ENCODE measurements at places on chromosomes 1 and 21.

- no peak for DNase-seq
These were observed 58.2 kb upstream of the KIAA1614 start for GRCh38 chr1:180854456-180854855.

- no peak for DNase-seq
These were observed 779.4 kb downstream of the LTN1 start for GRCh38 chr21:28213261-28213660.

GRCh38 chr21:32314806-32315205 is 16.2 kb downstream of the MRAP start:
- DNase-seq = no peak

- no peak for DNase-seq
These were observed 38.9 kb downstream of the RGSL1 start for GRCh38 chr1:182488803-182489202.

DNA sequence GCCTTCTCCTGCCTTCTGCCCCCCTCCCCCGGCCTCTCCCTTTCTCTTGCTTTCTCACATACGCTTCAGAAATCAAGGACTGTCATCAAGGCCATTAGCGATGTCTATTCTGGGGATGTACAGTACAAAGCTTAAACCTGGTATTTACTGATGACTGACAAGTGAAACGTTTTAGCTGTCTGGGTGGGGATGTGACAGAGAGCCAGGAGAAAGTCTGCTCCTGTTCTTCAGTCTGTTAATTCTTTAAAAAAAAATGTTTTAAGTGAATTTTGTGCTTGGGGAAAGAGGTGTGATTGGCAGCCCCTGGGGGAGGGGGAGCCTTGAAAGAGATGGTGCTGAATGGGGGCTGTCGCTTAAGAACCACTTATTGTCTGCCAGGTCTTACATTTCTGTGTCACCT is 283.0 kb upstream of the PLXNA2 start:
- no peak for DNase-seq

DNA sequence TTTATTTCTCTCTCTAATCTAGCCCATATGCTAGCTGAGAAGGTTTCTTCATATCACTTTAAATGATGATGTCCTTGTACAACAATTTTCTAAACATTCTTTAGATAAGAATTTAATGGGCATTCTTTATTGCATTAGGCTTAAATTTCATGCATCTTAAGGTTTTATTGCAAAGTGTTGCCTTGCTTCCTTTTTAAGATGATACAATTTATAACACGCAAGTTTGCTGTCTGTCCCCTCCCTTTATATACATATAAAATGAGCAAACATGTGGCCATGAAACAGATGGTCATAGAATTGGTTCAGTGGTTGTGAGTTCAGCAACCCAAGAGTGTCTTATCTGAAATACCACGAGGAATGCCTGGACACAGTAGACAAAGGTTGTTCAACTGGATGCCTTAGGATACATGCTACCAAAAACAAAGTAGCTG is 12.1 kb downstream of the NBPF3 start:
- DNase-seq = no peak

DNA sequence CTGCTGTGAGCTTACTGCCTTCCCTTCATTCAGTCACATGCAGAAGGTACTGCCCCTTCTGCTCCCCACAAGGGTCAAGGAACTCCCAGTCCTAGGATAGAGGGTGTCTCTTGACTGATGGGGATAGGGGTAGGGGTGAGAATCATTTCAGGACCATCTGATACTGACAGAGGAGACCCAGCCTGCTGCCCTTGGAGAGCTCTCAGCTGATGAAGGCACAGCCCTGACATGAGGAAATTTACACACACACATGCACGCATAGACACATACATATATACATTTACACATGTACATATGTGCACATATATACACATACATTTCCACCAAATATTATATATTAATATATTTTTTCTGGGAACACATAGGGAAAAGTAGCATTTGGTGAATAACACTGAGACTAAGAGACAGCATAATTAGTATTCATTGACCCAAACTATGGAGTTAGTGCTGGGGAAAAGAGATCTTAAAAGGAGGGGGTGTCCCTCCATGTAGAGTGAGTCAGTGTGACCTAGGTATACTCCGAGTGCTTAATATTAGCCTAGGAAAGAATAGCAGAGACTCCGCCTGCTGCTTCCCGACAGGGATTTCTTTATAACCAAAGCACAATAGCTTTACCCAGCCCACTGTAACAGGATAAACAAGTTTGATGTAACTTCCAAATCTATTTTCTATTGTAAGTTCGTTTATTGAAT is 27.6 kb upstream of the HHAT start:
- DNase-seq = no peak

DNA sequence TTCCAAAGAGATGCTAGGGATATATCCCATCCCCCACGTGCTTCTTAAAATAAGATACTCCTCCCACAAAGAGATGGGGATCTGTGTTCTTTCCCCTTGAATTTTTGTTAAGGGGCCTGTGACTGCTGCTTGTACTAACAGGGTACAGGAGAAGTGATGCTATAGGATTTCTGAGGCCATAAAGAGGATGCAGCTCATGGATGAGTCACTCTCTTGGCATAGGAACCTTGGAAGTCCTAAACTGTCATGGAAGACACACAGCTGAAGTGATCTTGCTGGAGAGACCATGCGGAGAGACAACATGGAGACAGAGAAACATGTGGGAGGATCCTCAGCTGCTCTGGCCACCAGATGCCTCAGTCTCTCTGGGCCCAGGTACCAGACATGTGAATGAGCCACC is 157.2 kb downstream of the S1PR1 start:
- no peak for DNase-seq

DNA sequence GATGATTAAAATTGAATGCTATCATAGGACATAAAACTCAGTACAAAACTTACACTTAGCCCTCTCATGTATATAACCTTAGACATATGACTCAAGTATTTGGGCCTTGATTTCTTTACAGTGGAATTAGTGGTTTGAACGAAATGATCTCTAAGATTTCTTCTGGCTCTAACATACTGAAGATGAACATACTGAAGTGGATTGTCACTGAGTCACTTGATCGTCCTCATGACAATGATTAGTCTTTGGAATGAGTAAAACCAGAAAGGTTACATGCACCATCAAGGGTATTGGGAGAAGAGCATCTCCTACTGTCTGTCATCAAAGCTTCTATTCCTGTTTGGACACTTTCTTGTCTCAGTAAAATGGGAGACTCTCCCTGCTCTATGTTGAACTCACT is 17.4 kb downstream of the FMN2 start:
- no peak for DNase-seq

GRCh38 chr1:157429601-157430240 is 122.6 kb downstream of the FCRL5 start:
- no peak for DNase-seq

DNA sequence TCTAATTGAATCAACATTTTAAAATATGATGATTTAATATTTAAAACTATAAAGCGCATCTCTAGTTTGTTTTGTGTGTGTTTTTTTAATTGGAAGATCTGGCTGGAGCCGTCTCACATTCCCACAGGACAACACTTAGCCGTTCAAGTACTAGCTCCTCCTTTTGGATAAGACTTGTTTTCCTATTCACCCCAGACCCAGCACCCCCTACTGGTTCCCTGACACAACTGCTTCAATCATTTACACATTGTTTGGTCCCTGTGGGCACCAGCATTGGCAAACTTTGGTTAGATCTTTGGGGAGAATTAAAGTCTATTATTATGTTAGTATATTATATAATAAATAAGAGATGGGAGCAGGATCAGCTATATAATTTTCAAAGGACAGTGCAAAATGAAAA is 34.5 kb downstream of the TYW3 start:
- no peak for DNase-seq

DNA sequence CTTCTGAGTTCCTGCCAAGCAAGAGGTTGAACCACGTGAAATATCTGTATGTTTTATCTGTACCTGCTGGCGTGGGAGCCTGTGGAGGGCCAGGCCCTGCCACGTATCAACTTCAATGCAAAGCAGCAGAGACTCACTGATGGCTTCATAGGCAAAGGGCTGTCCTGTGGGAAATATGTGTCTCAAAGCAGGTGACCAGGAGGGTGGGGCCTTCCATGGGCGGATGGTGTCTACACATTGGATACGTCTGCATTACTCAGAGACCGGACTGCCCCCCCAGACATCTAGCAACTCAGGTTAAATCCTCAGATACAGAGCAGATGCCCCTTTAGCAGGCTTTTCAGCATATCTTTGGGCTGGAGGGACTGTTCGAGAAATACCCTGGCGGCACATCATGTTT is 210.8 kb upstream of the C1orf174 start:
- no peak for DNase-seq

DNA sequence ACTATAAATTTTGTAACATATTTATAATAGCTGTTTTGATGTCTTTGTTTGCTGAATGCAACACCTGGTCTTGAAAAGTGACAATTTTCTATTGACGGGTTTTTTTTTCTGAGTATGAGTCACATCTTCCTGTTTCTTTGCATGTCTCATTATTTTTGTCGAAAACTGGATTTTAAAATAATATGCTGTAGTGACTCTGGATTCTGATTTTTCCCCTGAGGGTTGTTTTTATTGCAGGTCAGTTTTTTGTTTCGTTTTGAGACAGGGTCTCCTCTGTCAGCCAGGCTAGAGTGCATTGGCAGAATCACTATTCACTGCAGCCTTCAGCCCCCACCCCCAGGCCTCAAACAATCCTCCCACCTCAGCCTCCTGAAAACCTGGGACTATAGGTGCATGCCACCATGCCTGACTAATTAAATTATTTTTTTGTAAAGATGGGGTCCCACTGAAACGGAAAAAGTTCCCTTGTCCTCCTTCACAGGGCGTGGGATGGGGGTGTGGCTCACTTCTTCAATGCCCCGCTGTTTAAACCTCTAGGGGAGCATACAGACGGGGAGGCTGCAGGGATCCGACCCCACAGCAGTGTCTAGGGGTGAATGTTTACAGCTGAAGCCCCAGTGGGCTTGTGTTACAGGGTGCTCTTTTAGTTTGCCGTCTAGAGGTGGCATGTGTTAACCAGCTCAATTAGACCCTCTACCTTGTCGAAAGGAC is 11.3 kb upstream of the PPIE start:
- DNase-seq = no peak

GRCh38 chr1:212430416-212430815 is 2.3 kb upstream of the NENF start:
- DNase-seq = no peak

DNA sequence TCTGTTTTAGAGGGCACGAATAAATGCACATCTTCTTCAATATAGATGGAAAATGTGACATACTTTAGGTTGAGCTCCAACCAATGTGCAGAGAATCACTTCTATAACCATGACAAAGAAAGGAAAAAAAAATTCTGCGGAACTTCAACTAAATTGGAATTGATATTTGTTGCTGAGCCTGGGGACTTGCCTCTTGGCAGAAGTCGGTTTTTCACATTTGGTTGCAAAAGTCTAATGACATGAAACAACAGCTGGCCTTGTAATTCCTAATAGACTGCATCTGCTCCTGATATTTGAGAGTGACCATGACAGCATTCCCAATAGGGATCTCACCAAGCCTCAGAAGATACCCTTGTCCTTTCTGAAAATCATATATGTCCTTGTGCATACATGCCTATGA is 112.8 kb downstream of the PRRX1 start:
- no peak for DNase-seq

DNA sequence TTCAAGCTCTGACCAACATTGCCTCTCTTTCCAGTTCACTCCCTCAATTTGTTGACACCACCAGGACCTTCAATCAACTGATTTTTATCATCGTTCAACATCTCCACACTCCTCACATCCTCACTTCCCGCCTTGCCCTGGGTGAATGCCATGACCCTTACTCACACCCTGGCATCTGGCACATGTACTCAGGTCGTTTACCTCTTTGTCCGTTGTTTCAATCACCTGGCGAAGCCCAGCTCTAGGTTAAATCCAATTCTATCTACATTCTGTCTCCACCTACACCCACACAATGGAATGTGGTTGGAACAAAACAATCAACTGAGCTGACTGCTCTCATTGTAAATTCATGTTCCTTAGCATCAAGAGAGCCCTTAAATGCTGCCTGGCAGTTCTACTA is 24.2 kb upstream of the TBX15 start:
- DNase-seq = no peak

GRCh38 chr1:16093611-16094010 is 20.2 kb upstream of the FAM131C start:
- no peak for DNase-seq

DNA sequence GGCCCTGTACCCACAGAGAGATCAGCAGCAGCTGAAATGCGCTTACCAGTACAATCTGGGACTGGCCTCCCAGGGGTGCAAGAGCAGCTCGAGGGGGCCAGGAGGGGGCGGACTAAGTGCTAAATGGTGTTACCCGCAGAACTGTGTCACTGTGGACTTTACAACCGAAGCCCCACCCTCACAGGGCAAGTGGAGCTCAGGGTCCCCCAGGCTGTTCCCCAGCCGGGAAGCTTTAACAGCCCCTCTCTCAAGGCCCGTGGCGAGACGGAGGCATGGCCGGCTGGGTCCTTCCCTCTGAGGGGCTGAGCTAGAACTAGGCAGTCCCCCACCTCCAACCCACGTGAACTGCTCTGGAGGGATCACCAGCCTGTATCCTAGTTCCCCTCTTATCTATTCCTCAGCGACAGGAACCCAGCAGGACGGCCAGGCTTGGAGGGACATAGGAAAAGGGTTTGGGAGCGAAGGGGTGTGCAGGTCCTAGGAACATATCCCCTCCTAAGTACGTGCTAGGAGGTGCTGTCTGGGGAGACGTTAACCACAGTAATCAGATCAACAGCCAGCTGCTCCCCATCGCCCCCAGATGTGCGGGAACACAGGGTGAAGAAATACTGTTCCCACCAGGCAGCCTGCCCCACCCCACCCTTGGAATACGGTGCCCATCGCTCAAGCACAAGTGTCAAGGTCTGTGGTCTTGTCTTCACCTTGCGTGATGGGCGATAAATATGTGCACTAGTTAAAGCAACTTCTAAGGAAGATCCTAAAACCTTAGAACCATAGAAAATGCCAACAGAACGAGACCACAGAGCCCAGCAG is 24.4 kb downstream of the ZBTB17 start:
- no peak for DNase-seq

DNA sequence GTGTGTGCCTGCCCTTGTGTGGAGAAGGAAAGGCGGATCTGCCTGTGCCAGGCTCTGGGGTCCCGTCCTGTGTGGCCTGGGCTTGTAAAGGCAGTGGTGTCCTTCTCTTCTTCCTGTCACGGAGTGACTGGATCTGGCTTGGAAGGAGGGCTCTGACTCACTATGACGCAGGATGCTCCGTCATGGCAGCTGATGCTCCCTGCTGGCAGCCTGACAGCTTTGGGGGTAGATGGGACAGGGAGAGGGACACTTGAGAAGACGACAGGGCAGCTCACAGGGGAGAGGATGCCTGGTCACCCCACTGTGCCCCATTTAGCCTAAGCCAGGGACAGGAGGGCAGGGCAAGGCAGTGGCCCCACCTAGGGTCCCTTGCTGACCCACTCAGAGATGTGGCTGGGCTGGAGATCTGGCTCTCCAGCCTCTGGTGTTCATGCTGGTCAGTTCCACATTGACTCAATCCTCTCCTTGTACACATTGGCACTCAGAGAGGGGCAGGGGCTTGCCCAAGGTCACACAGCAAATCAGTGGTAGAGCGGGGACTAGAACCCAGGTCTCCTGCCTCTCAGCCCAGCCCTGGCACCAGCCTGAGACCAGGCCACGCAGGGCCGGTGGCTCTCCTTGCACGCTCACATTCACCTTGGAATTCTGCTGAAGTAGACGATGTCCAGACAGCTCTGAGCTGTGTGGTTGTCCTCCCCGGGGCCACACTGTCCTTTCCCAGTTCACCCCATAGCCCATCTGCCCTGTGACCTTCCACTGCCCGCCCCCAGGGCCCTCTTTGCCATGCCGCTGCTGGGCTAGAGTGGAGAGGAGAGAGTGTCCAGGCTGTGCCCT is 2.8 kb upstream of the FAM131C start:
- no peak for DNase-seq

GRCh38 chr1:208192995-208193394 is 51.2 kb downstream of the PLXNA2 start:
- DNase-seq = no peak
